ENCODE measurements at places on chromosomes 4 and X.

DNA sequence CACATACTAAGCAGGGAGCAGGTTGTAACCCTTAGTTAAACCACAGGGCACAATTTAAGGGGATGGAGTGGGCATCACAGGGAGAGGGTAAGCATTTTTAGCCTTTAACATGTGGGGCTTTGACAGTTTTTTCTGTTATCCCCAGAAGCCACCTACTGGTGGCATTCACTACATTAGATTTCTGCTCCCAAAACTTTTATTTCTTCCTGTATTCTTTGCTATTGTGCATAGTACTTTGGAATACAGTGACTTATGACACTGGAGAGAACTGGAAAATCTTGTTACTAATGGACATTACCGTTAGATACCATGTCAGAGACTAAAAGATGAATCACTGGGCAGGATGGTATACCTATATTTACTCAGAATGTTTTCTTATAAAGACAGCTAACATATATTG is 7.3 kb downstream of the TRIM75 start:
- DNase-seq: no peak

DNA sequence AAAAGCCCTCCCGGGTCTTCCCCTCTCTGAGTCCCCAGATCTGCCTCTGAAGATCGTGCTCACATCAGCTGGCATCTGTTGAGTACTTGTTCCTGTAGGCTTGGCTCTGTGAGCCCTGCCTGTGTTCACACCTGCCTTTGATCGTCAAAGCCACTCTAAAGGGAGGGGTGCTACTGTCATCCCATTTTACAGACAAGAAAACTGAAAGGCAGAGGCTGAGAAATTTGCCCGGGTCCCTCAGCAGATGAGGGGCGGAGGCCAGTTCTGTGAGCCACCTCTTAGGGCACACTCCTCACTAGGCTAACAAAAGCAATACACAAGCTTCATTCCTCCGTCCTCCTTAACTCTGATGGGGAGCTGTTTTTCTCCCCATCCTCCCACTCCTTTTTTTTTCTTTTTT is 655 bp downstream of the CYTL1 start:
- no peak for DNase-seq

- DNase-seq: no peak
Measured at GRCh38 chr4:22202246-22202974, 253.8 kb upstream of the KCNIP4 start.

GRCh38 chr4:15084780-15085179 is 82.5 kb downstream of the CPEB2 start:
- DNase-seq: no peak

GRCh38 chrX:10041383-10041782 is 74.2 kb downstream of the CLDN34 start:
- no peak for DNase-seq

- DNase-seq: no peak
Measured at GRCh38 chr4:80180743-80181142, 16.6 kb upstream of the PRDM8 start.

DNA sequence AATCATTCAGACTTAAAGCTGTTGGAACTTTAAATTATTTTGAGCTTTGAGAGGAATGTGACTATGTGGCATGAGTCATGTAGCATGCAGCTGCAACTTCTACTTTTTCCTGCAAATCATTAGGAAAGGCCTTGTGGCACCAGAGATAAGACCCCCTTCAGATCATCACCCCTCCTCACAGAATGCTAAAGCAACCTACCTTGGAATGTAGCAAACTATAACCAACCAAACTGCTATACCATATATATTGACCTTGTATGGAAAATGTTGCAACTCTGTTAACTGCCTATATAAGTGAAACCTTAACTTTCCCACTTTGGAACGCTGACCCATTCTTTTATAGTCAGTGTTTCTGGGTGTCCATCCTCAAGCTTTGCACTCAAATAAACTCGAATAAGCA is 32.0 kb downstream of the ATXN3L start:
- peak; percentile 57 for DNase-seq

DNA sequence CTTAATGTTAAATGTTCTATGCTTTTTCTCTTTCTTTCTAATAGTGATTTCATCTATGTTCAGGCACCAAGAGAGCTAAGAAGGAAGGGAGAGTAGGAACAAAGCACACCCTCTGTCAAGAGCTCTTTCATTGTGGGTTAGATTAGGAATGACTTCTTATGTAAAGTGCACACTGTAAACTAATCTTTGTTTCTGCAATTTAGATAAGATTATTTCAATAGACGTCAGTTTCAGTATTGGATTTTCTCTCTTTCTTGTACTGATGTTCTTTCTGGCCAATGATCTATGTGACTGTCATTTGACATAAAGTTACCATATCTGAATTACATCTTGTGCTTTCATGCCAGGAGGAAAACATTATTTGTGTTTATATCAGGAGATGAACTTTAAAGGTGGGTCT is 48.2 kb downstream of the ATOH1 start:
- no peak for DNase-seq

DNA sequence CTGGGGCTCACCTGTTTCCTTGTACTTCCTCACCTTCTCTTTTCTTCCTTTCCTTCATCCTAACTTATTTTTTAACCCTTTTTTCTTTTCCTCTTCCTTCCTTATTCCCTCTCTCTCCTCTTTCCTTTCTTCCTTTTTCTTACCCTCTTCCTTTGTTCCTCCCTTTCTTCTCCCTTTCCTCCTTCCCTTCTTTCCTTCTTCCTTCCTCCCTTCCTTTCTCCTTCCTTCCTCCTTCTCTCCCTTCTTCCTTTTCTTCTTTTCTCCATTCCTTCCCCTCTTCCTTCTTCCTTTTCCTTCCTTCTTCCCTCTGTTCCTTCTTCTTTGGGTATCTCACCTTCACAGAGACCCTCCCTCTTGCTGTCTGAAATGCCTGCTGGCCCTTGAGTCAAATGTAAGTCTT is 22.1 kb upstream of the CBR4 start:
- no peak for DNase-seq

- DNase-seq: no peak
Measured at GRCh38 chrX:102517326-102517725, 787 bp upstream of the TMSB15A start.

- DNase-seq: no peak
Measured at GRCh38 chr4:54942721-54943120, 182.7 kb downstream of the KDR start.

GRCh38 chrX:103883533-103883932 is 51.5 kb upstream of the RAB9B start:
- DNase-seq: no peak

- DNase-seq: no peak
Measured at GRCh38 chr4:177986236-177986635, 544.0 kb upstream of the AGA start.

- DNase-seq: no peak
Measured at GRCh38 chrX:148470324-148470723, 30.1 kb upstream of the AFF2 start.
